ENCODE measurements at places on chromosomes 7 and 10.

GRCh38 chr7:72492461-72493065, 80.4 kb upstream of the CALN1 start:
- no peak for DNase-seq

GRCh38 chr7:99111591-99111990, 32.3 kb downstream of the SMURF1 start:
- no peak for DNase-seq

DNA sequence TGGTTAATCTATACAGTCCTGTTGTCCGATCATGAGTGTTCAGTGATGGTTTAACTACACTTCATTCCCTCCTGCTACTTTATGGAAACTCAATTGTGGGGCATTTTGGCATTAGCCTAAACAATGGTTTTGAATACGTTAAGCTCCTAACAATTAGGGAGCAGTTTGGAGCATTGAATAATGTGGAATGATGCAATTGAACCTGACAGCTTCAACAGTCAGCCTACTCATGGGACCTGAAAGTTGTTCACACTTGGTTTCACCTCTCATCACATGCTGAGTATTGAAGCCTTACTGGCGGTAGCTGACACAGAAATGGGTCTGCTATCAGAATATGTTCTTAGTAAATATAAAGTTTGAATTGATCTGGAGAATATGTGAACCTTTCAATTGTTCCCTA, 186.1 kb downstream of the MLLT10 start:
- DNase-seq, result no peak

- DNase-seq, result no peak
Measured at GRCh38 chr10:29860166-29860565, 199.2 kb downstream of the JCAD start.

DNA sequence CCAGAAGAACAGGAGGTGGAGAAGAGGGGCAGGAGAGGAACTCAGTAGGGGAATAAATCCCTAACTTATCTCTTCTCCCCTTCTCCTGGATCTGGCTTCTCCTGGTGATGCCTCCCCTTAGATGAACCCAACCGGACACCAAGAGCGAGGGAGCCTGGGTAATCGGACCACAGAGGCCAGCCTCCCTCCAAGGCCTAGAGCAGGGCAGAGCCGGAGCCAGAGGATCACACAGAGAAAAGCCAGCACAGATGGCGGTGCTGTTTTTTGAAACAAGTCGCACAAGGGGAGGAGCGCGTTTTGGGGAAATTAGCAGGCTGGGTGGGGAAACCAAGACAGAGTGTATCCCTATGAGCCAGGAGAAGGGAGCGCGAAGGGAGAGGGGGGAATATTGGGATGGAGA, 4.9 kb upstream of the SRRM3 start:
- DNase-seq, result no peak

DNA sequence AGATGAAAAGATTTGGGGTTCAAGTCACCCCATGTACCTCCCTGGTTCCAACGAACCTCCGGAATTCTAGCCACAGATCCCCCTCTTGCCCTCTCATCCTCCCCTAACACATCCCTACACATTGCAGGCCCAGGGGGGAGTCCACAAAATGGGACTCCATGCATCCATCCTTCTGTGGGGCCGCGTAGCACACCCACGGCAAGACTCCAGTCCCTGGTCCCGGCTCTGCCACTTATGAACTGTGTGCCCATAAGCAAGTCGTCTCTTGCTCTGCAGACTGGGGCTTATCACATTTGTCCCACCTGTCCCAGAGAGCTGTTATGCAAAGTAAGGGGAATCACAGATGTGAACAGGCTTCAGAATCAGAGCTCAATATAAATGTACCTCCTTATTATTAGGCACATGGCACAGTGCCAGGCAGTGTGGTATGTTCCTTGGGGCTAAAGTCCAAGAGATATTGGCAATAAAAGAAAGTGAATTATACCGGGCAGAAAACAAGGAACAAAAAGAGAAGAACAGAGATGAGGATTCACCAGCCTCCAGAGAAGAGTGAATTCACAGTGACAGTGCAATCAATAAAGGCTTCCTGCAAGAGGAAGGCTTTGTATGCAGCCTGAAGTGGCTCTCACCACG, 73.9 kb downstream of the KCNMA1 start:
- no peak for DNase-seq

GRCh38 chr10:17951868-17952371, at the start of gene SLC39A12:
SLC39A12 (plus strand) TSS chr10:17951918; CDS start chr10:17953277, 1,359 bp downstream.
- no peak for DNase-seq

- DNase-seq, result no peak
Measured at GRCh38 chr7:44958645-44959344, 20.0 kb downstream of the MYO1G start.

DNA sequence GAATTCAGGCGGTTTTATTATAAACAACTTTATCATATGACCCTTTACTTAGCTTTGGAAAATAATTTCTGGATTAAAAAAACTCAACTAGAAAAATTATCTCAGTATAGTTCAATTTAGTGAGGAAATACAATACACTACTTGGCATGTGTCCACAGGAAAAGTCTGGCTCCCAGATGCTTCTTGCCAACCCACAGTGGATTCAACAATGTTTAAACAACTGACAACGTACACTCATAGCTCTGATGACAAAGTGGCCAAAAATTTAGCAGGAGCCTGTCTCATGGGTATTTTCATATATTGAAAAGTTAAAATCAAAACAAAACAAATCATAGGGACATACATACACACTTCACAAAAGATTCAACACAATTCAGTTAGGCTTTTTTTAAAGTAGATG, 158.8 kb downstream of the SKAP2 start:
- DNase-seq, result no peak

- no peak for DNase-seq
Measured at GRCh38 chr7:24936121-24936824, 43.7 kb downstream of the OSBPL3 start.

- DNase-seq, result no peak
Measured at GRCh38 chr10:123527151-123527550, 139.0 kb upstream of the GPR26 start.

- no peak for DNase-seq
Measured at GRCh38 chr7:120799813-120800475, 58.0 kb downstream of the TSPAN12 start.

DNA sequence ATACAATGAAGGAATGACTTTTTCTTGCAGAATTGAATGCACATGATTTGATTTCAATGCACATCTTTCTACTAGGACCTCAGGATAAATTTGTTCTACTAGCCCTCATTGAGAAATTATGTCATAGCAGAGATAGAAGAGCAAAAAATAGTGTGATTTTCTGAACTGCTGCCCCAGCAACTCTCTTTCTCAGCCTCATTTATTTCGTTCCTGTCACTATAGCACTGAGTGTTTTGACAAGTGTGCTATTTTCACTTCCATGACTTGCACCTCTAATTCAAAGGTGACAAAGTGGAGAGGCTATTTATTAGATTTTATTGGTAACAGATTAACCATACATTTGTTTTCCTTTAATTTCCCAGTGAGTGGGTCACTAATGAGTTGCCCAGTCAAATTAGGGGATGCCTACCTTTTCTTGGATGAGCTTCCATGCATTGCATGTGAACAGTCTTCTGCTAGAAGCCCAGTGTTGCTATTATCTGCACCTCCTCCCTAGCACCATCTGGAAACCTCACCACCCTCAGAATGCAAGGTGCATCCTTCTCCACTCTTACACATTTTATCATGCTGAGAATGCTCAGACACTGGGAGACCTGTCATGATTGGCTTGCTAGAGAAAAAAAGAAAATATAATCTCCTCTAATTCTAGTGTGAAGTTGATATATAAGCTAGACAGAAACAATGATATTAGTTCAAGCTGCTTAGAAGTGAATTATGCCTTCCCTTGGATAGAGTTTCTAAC, 119.6 kb upstream of the CTTNBP2 start:
- DNase-seq, result no peak

DNA sequence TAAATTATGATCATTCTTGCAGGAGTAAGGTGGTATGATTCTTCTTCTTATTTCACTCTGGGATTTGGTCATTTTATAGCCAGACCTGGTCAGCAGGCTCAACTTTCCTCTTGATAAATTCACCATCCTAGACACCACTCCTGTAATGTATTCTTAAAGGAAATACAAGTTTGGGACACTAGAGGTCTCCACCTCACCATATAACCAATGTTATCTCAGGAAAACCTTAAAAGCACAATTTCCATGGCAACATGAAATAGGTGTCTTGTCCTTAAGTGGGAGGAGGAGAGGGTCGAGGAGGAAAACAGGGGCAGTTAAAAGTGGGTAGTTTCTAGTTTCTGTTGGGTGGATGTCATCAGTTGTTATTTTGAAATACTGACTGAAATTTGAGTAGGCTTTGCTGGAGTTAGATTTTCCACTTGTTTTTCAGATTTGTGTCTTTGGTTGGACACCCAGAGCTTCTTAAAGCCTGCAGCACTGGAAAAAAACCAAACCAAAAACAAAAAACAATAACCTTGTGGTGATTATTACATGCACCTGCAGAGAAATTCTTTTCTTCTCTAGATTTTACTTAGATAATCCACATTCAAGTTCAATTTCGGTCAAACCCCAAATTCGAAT, 163.1 kb downstream of the PRKCQ start:
- peak; percentile 68 for DNase-seq

- no peak for DNase-seq
Measured at GRCh38 chr10:9869205-9869604, 1148.5 kb upstream of the CELF2 start.

GRCh38 chr10:128803790-128804189, 663.3 kb upstream of the MGMT start:
- DNase-seq, result no peak

- no peak for DNase-seq
Measured at GRCh38 chr10:89648074-89648473, 3.0 kb upstream of the PANK1 start.

GRCh38 chr7:38927751-38928150, 18.8 kb upstream of the VPS41 start:
- DNase-seq, result no peak

- no peak for DNase-seq
Measured at GRCh38 chr7:54858008-54858692, 99.1 kb upstream of the SEC61G start.

DNA sequence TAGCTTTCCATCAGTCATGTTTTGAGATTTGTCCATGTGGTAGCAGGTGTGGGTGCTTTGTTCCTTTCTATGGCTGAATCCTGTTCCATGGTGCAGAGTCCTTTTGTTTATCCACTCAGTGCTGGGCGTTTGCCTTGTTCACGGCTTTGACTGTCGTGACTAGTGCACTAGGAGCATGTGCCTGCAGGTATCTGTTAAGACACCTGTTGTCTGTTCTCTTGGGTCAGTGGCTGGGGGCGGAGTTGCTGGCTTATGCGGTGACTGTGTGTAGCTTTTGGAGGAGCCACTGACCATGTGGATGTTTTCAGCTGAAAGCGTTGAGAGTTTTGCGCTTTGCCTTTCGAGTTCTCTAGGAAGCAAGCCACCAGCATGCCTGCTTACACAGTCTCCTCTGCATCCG, 573.1 kb upstream of the FOXK1 start:
- DNase-seq, result no peak

GRCh38 chr10:11586170-11586569, 25.3 kb downstream of the USP6NL start:
- DNase-seq, result no peak

DNA sequence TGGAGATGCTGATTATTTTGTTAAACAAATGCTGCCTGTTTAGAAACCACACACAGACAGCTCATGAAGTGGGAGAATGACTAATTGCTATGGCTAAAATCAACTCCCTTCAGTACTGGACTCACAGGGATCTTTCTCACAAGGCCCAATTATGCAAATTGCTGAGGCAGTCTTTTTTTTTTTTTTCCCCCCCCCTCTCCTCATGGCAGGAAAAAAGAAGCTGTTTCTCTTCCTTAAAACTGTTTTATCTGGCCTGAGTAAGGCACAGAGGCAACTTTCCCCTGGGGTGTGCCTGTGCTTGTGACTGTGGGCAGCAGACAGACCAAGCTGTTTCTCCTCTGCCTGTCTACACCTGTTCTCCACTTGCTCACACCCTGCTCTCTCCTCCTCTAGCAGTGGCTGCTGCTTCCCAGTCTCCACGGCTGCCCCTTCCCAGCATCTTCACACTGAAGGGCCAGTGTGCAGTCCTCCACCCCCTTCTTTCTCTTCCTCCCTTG, 65.4 kb upstream of the STEAP1B start:
- DNase-seq, result no peak

DNA sequence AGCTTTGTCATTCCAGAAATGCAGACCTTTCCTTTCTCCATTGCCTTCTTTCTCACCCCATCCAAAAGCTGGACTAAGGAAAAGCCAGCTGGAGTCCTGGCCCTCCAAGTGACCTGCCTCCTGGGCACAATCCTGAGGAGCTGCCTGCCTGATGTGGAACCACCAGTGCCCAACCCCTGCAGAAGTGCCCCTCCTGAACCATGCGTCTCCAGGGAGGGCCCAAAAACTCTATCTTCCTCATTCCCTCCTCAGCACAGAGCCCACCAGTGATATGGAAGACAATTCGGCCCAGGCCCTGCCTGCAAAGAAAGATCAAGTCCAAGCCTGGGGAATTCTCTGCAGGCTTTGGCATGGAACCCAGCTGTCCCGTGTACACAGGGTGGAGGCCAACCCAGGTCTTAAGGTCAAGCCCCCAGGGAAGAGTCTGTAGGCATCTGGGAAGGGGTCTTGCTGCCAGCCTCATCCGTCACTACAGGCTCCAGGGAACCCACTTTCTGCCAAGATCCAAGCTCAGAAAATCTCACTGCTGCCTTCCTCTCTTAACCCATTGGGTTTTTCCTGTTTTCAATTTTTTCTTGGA, 3.5 kb upstream of the GRID1 start:
- peak; percentile 24 for DNase-seq

GRCh38 chr7:66920769-66921395, at the start of gene TMEM248:
TMEM248 (plus strand) TSS chr7:66921225; CDS start chr7:66941866, 20,641 bp downstream.
- DNase-seq, result peak; percentile 92

DNA sequence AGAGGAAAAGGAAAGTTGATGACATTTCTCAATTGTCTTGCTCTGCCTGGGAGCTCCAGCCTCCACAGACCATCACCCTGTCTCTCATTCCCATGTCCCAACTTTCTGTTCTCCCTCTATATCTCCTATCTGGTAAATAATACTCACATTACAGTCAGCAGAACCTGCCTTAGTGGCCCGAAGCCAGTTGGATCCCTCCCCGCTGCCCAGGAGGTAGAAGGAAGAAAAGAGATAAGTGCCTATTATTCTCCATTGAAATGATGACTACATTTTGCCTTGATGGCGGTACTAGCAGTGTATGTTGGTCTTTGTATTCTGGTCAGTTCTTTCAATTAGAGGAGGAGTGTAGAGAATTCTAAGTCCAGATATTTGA, 91.9 kb downstream of the CSTF2T start:
- DNase-seq, result no peak

DNA sequence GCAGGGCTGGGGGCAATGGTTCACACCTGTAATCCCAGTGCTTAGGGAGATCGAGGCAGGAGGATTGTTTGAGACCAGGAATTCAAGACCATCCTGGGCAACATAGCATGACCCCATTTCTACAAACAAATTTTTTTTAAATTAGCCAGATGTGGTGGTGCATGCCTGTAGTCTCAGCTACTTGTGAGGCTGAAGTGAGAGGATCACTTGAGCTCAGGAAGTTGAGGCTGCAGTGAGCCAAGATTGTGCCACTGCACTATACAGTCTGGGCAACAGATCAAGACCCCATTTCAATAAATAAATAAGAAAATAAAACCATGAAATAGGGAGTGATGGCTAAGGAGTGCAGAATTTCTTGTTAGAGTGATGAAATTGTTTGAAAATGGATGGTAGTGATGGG, 8.9 kb downstream of the GRID2IP start:
- no peak for DNase-seq
